ENCODE measurements at places on chromosomes 16 and 17. TPM values are rescaled to one million over a fixed set of nuclear protein-coding genes. Genes with fewer than 3 reads are reported as not detected.

The TMEM186 gene
- 13.0 TPM for total RNA-seq

The ZNF385C gene
- 16.7 TPM for total RNA-seq

The HEATR9 gene
- total RNA-seq = not detected

The TNRC6A gene
- 68.5 TPM for total RNA-seq

- DNase-seq = no peak
Measured at GRCh38 chr16:74305978-74306784, 9.6 kb downstream of the PSMD7 start.

DNA sequence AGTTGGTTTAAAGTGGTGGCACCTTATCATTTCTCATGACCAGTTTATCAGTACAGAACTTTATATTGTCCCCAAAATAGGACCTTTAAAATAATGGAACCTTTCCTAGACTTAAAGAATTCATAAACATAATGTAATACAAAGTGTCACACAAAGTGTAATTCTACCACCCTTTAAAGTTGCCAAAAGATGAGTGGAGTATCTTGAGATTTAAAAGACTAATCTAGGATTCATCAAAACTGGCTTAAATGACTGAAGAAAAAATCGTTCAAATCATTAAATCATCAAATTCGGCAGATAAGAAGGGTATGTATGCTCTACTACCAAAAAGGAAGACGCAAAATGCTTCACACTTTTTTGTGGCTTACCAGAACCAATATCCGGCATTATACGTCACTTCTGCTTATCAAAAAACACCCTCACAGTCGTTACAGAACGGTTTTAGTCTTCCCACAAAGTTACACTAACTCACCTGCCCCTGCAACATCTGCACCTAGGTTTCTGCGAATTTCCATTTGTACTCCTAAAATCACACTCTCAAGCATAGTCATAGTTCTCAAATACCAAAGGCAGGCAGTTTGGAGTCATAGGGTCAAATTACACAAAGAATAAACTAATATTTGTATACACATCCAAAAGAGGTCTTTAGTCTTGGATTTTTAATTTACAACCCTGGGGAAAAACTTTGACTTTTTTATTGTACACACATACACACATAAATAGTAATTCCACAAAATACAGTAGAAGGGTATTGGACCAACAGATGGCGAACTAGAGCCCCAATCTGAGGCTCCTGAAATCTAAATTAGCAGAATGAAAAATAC is 1.4 kb upstream of the KANSL1 start:
- no peak for DNase-seq

DNA sequence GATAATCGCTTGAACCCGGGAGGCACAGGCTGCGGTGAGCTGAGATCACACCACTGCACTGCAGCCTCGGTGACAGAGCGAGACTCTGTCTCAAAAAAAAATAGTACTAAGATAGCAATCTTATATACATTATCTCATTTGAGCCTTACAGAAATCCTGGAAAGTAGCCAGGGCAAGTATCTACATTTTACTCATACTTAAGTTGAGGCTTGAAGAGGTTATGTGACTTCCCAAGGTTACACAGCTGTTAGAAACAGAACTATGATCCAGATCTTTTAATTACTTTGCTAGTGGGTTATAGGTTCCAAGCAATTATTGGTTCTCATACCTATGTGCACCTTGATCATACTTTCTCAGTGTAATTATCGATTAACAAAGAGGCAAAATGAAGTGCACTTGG is 15.4 kb downstream of the C17orf78 start:
- DNase-seq = no peak

DNA sequence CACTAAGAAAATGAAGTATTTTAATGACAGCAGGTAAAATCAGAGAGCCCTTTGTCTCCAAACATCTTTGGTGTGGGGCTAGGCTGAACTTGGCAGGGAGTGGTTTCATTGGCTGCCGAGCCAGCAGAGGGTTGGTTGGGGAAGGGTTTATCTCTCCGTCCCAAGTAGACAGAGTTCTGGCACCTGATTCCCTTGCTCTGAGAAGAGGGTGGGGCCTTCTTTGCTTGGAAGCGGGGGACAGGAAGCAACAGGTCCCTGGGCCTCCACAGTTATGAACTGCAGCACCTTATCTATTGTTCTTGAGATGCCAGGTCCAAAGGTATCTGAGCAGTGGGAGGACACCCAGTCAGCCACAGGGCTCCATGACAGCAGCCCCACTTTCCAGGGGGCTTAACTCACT is 12.3 kb upstream of the CDH1 start:
- no peak for DNase-seq

GRCh38 chr17:48131216-48131824 is 23.8 kb downstream of the SNX11 start:
- DNase-seq = no peak

All from activated B cell treated with CpG ODN at 0.5 μM for 24 hours (primary cell).